ENCODE measurements at places on chromosomes 7 and 10.
A peak's percentile ranks its signal among the peaks of the same experiment; 100 is the strongest.

DNA sequence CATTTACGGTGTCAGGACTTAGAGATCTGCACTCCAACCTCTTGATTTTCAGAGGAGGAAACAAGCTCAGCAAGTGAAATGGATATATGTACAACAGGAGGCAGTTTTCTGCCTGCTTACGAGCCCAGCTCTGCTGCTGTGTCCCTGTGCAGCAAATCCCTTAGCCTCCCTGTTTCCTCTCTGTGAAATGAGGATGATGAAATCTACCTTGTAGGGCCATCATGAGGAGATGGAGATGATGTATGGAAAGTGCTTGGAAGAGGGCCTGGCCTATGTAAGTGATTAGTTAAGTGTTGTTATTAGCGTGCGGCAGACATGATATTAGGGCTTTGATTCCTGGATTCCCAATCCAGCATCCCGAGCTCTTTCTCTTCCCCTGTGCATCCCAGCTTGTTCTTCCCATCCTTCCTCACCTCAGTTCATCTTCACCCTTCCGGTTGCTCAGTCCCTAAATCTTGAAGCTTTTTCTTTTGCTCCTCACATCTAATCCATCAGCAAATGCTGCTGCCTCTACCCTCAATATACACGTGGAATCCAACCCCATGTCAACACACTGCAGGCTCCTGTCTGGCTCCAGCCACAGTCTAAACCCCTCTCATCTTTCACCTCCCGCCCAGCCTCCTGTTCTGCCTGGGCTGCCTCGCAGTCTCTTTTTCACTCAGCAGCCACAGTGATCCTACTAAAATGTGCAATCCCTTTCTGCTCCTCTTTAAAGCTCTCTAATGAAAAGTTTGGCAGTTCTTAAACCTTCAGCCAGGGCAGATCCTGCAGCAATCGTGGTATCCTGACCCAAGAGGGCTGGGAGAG is 113.8 kb downstream of the MARCHF5 start:
- no peak for DNase-seq

DNA sequence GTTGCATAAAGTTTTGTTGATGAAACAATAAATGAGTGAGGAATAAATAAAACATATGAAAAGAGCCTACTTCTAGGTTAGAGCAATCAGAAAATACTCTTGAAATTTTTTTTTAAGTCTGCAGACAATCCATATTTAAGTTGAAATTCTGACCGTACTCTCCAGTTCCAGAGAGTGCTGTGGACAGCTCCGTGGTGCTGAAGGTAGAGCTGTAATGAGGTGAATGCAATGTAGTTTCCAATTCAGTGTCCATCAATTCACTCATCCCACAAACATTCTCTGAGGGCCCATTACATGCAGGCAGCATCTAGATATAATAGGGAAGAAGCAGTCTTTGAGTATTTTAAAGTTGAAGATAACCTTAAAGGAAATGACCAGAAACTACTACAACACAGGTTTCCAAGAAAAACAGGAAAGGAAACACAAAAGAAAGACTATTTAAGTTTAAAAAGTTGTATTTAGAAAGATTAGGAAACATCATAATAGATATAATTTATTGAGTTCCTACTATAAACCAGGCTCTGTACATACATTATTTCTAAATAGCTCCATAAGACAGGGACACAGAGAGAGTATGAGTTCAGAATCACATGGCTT is 44.0 kb upstream of the CRTAC1 start:
- DNase-seq = no peak

DNA sequence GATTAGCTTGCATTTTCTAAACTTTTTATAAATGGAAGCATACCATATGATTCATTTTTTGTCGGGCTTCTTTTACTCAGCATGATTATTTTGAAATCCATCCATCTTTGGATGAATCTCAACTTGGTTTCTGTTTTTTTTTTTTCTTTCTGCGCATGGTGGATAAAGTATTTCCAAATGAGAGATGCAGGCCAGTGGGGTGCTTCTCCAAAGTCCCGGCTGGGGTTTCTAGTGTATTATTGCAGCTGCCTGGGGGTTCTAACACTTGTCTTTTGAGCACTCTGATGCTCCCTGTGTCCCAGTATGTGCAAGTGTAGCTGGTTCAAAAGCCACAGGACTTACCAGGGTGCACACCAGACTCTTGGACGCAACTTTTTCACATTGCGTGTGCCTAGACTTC is 70.9 kb upstream of the LOXL4 start:
- DNase-seq = no peak

GRCh38 chr7:128435327-128435686 is 20.4 kb upstream of the HILPDA start:
- no peak for DNase-seq

- DNase-seq = peak; percentile 64
These were observed 53.7 kb upstream of the KDM7A start for GRCh38 chr7:140230516-140230860.

DNA sequence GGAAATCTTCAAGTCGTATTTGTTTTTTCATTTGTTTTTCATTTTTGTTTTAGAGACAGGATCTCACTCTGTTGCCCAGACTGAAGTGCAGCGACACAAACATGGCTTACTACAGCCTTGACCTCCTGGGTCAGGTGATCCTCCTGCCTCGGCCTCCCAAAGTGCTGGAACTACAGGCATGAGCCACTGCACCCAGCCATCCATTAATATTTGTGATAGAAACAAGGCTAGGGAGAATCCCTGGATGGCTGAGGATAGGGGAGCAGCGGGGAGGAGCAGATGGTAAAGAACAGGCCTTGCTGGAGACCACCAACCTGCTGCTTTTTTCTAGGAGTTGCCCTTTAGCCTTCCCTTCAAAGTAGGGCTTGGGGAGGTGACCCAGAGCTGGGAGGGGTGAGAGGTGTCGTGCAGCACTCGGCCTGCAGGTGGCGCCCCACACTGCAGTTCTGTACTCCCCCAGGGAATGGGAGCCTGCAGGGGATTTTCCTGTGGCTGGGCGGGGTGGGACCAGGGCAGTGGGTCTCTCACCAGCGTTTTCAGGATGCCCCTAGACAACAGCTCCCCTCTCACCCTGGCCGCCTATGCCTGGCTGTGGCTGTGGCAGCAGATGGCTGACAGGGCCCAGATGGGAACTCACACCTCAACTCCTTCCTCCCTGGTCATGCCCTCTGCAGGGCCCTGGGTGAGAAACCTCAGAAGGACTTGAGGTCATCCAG is 12.6 kb upstream of the CDH23 start:
- DNase-seq = peak; percentile 69

DNA sequence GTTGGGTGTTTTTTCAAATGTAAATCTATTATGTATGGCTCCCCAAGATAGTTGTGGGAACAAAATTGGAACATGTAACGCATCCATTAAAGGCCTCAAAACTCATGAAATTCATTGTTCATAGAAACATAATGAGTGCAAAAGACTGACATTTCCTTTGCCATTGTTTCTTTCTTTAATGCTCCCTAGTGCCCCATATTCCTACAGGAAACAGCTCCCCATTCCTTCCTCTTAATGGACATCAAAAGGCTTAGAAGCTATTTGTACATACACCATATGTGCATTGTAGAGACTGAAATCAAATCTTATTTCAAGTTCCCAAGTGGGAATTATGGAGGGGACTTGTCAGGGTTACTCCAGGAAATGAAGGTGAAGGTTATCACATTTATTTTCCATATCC is 139.1 kb downstream of the AHR start:
- DNase-seq = no peak

DNA sequence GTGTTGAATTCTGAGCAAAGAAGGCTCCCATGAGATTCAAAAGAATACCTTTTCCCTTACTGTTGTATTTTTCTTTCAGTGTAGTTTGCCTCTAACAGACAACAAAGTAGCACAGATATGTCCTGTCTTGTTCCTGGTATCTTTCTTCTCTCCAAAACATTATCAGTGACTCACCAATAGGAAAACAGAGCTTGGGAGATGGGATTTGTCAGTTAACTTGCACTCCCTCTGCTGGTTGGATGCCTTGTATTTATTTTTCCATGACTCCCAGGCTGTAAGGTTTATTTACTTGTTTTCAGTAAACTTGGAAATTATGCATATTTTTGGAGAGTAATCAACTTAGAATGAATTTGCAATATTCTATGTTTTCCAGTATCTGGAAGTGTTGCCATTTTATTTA is 129.7 kb downstream of the SAMD9 start:
- no peak for DNase-seq

DNA sequence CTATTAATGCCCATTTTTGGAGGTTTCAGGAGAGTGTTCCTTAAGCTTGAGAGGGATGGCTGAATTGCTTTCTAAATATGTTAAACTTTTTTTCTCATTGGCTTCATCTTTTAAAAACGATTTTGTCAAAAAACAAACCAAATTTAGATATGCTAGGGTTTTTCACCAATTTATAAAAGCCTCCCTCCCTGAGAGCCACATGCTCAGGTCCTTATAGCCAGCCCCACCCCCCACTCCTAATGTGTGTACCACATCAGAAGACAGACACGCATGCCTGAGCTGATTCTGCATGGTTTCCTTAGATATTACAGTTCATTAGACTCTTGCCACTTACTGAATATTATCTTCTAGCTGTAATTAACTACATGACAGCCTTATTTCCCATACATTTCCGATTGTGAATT is 2.0 kb downstream of the CUL1 start:
- DNase-seq = peak; percentile 16

- no peak for DNase-seq
These were observed 45.5 kb upstream of the BET1 start for GRCh38 chr7:94049615-94050014.

- no peak for DNase-seq
These were observed 1631.5 kb upstream of the LRRTM3 start for GRCh38 chr10:65294329-65294728.

DNA sequence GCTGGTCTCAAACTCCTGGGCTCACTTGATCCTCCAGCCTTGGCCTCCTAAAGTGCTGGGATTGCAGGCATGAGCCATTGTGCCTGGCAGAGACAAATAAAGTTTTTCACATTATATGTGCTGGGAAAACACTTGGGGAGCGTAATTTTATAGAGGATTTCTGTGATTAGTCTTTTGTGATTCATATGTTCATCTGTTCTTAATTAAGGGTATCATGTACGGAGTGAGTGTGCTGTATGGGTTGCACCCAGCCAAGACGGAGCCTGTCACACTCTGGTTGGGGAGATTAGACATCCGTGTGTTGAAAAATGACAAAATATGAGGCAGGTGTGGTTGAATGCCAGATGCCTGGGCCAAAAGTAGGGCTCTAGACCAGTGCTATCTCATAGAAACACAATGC is 10.3 kb downstream of the ADRB1 start:
- DNase-seq = no peak

GRCh38 chr7:132491391-132491945 is 84.8 kb downstream of the PLXNA4 start:
- no peak for DNase-seq

DNA sequence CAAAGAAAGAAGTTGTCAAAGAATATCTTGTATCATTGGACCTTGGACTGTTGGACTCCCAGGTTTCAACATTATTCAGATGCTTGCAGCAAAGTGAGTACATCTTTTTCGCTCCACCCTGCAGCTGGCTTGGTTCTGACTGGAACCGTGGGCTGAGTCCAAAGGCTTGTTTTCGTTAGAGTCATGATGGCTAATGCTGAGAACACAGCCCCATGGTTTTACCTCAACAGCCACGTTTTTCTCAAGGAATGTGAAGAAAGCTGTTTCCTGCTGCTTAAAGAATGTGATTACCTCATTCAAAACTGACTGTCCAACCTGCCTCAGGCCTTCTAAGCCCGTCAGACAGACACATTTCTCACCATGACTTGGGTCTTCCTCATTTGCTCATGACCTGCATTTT is 69.5 kb downstream of the STEAP1B start:
- no peak for DNase-seq

DNA sequence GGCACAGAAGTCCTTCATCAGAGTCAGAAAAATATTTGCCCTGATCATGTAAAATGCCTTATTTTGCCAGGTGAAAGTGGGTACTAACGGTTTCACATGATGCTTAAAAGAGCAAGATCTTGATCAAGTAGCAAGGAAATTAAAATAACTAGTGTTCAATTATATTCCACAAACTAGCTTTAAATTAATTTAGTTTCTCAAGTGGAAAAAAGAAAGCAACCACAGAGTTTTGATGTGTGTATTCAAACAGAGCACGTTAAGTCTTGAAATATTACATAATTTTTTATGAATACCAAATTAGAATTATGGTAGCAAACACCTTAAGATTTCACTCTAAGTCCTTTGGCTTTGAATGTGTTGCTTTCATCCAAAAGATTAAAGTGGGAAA is 47.3 kb downstream of the PIP4K2A start:
- no peak for DNase-seq

DNA sequence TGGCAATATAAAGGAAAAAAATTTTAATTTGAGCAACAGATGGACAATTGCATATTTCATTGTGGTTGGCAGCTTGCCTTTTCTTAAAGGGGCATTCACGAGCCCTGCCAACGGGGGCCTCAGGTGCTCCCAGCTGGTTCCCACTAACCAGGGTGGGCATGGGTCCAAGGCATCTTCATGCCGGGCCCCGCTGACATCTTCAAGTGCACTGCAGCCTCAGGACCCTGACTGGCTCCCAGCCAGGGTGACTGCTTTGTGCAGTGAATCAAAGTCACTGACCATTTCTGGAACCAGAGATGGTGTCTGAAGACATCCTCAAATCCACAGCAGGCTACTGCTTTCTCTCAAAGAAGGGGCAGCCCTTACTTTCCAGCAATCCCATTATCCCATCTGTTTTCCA is 275.2 kb upstream of the MGMT start:
- no peak for DNase-seq

DNA sequence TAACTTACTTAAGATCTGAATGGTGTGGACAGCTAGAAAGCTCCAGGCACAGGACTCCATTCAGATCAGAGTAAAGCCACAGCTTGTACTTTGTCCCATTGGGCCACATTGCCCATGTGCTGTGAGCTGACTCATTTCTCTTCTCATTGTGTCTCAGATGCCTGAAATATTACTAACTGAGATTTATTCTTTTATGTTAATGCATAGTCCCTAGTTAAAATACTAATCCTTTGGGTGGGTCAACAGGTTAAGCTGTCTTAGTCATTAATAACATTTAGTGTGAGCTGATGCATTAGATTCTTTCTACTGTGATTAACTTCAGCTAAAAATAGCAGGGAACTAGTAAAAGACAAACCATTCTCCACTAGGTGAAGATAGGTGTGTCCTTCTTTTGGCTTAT is 104.7 kb upstream of the ARMC3 start:
- no peak for DNase-seq

- DNase-seq = no peak
These were observed 103.0 kb upstream of the LSM8 start for GRCh38 chr7:118080947-118081346.

- DNase-seq = no peak
These were observed 2.3 kb downstream of the NACAD start for GRCh38 chr7:45086331-45087065.

- DNase-seq = no peak
These were observed 28.3 kb downstream of the RAMP3 start for GRCh38 chr7:45185864-45186250.

- peak; percentile 35 for DNase-seq
These were observed 1.1 kb downstream of the TRIM8 start for GRCh38 chr10:102645388-102645740.

- no peak for DNase-seq
These were observed 552.9 kb downstream of the ARL4A start for GRCh38 chr7:13240349-13240748.

Data from T-helper 9 cell (primary cell).